Cardiac muscle cell (in vitro differentiated cells and primary cell): ENCODE measurements at places on chromosomes 2 and 18. TPM values are rescaled to one million over a fixed set of nuclear protein-coding genes. Genes with fewer than 3 reads are reported as not detected.

Gene FASTKD1
- 27.8 and 41.3 TPM in 2 replicates for total RNA-seq

Gene AMER3
- total RNA-seq = 0.25 and 1.2 TPM in 2 replicates

Gene RNU2-63P
- not detected in 2 replicates for total RNA-seq

GRCh38 chr2:139492131-139492680, 712.0 kb upstream of the NXPH2 start:
- no peaks in the 10 kb centered on the region for H3K36me3 ChIP-seq
- no peak overlapping the region for H3K27ac ChIP-seq
- H3K4me3 ChIP-seq = no peak overlapping the region

GRCh38 chr2:18531194-18531593, 29.3 kb downstream of the RDH14 start:
- no peaks in the 10 kb centered on the region for H3K27me3 ChIP-seq
- no peaks in the 10 kb centered on the region for H3K36me3 ChIP-seq
- no peak for DNase-seq
- H3K27ac ChIP-seq = no peak overlapping the region
- no peak overlapping the region for H3K4me3 ChIP-seq
- H3K4me1 ChIP-seq = peaks cover 2% of the 10 kb centered on the region

DNA sequence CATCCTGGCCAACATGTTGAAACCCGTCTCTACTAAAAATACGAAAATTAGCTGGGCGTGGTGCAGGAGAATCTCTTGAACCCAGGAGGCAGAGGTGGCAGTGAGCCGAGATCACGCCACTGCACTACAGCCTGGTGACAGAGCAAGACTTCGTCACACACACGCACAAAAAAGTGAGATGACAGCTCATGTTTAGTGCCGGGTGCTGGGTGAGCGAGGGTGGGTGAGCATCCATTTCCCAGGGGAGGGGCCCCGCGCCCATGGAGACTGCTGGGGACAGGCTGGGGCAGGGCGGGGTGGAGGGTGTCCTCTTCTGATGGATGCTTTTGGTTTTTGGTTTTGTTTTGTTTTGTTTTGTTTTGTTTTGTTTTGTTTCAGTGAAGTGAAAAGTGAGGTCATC, 206.5 kb downstream of the GBX2 start:
- no peaks in the 10 kb centered on the region for H3K36me3 ChIP-seq
- DNase-seq = no peak
- no peaks in the 10 kb centered on the region for H3K27me3 ChIP-seq
- H3K4me1 ChIP-seq = no peaks in the 10 kb centered on the region
- H3K4me3 ChIP-seq = no peak overlapping the region

DNA sequence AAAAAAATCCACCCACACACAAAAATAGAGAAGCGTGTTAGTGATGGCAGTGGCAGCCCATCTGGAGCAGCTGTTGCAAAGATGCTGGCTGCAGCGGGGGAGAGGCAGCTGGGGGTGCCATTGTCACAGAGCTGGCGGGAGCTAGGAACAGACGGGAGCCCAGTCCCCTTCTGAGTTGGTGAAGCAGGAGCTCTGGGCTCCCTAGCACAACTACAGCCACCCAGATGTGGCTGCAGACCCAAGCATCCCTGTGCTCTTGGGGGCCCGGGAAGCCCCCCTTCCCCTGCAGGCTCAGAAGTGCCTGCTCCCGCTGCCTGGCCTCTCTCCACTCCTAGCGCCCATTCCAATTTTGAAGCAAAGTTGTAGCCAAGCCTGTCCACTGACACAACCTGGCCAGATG, 366.6 kb upstream of the MC4R start:
- H3K4me3 ChIP-seq = no peak overlapping the region
- no peaks in the 10 kb centered on the region for H3K36me3 ChIP-seq
- H3K27ac ChIP-seq = no peak overlapping the region
- no peak for DNase-seq
